ENCODE measurements at places on chromosomes 1 and 21.

DNA sequence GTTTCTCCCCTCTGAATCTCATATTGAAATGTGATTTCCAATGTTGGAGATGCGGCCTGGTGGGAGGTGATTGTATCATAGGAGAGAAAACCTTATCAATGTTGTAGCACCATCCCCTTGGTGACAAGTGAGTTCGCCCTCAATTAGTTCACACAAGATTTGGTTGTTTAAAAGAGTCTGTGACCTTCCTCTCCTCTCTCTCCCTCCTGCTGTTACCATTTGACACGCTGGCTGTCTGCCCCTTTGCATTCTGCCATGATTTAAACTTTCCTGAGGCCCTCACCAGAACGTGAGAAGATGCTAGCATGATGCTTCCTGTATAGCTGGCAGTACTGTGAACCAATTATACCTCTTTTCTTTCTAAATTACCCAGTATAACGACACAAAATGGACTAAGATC is 730.9 kb upstream of the PRMT6 start:
- no peak for DNase-seq

DNA sequence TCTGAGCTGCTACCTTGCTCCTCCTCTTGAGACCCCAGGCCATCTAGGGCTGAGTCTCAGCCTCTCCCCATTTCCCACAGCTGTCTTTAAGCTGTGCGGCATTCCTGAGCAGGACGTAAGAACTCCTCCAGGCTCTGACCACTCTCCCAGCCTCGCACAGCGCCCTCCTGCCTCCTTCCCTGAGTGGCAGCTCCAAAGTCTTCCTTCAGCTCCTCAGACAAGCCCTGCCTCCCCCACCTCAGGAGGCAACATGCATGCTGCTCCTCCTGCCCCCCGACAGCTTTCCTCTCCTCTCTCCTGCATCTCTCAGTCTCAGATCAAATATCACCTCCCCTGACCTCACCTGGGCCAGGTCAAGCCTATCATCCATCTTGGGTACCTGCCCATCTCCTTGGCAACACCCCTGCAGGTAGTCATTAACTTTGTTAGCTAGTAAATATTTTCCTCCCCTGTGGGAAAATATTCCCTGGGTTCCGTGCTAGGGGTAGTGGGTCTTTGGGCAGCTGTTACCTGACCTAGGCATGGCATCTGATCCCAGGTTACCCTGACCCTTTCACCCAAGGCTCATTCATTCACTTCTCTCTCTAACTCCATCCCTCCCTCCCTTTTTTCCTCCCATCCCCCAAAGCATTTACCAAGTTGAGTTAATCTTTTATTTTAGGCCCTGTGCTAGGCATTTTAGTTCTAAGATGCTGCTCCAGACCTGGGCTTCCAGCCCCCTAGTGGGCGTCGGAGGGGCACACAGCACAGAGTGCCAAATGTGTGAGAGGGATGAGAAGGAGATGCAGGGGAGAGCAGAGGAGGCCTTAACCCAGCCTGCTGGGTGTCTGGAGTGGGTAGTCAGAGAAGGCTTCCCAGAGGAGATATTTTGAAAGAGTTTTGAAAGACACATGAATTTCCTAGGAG is 419.9 kb downstream of the PTPRU start:
- DNase-seq, result no peak

- no peak for DNase-seq
These were observed 48.3 kb downstream of the IL23R start for GRCh38 chr1:67214420-67215174.

DNA sequence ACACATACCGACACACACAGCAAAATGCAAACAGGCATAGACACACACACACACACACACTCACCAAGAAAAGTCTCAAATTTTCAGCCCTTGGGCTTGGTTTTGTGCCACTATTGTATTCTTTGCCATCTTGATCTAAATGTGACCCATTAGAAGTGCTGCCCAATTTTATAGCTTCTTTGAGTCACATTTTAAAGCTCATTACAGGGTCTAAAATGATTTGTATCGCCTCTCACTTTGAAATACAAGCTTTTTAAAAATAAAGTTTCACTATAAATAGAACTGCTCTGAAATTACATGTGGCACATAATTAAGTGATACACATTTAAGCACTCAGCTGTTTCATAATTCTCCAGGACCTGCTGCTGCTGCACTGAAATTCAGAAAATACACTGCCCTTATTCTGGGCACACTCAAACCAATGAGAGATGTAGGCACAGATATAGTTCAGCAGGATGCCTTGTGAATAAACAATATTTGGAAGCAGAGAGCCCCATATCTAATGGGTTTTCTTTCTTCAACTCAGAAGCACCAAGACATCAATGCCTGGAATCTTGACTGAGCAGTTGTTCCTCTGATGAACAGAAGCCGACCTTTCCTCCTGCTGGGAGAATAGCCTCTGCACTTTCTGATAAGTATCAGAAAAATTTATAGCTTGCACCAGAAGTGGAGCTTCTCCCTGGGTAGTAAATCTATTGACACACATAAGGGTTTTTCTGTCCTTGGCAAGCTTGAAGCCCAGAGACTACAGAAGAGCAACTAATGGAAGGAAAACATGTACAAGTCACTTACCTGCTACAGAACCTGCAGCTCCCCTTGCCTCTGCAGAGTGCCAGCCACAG is 37.0 kb upstream of the PLPPR4 start:
- no peak for DNase-seq

DNA sequence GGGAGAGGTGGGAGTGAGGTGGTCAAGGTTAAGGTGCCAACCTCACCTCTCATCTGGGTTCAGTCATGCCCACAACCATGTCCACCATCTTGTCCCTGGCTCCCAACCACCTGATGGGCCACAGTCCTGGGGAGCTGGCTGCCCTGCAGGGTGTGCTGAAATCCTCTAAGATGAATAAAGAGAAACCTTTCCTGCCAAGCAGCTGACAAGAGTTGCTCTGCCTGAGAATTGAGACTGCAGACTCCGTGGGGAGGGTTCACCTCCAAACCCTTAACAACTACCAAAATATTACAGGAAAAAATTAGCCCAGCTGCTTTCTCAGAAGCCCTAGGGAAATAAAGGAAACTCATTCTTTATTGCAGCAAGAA is 15.2 kb upstream of the FGR start:
- DNase-seq, result no peak

Data from NCI-H510A treated with DMSO at 0.1 percent for 48 hours (cell line).